ENCODE measurements at places on chromosomes 5 and 9. TPM values are rescaled to one million over a fixed set of nuclear protein-coding genes. Genes with fewer than 3 reads are reported as not detected.

Gene PTGDS
- 33.0 TPM for total RNA-seq

Gene PLPP7
- total RNA-seq: 11.4 TPM

Gene GLIPR2
- total RNA-seq: 105 TPM

Gene CFAP77
- total RNA-seq: not detected

Gene ACTBL2
- 0.23 TPM for total RNA-seq

Gene FAM153A
- total RNA-seq: not detected

Gene KIF20A
- total RNA-seq: 17.1 TPM

Gene TNIP1
- total RNA-seq: 66.5 TPM

Gene SNX30
- 36.3 TPM for total RNA-seq

Gene RNF38
- total RNA-seq: 7.3 TPM

Gene IL4
- total RNA-seq: not detected

Gene CFAP90
- not detected for total RNA-seq

Gene QRFP
- not detected for total RNA-seq

Gene SPAG8
- 1.2 TPM for total RNA-seq

Gene PIP5KL1
- 0.94 TPM for total RNA-seq

Gene ADAMTSL1
- 51.2 TPM for total RNA-seq

All from smooth muscle cell of the coronary artery (primary cell).